ENCODE measurements at places on chromosomes 2 and 18.

DNA sequence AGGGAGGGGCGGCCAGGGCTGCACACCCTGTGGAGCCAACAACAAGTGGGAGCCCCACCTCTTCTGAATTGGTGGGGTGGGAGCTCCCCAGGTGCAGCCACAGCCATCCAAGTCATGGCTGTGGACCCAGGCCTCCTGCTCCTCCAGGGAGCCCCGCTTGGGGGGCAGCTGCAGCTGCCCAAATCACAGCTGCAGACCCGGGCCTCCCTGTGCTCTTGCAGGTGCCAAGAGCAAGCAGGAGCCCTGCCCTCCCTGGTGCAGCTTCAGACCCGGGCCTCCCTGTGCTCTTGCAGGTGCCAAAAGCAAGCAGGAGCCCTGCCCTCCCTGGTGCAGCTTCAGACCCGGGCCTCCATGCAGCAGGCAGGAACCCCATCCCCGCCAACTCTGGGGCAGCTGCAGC lies 46.5 kb upstream of the COX7A2L start:
- DNase-seq: no peak

DNA sequence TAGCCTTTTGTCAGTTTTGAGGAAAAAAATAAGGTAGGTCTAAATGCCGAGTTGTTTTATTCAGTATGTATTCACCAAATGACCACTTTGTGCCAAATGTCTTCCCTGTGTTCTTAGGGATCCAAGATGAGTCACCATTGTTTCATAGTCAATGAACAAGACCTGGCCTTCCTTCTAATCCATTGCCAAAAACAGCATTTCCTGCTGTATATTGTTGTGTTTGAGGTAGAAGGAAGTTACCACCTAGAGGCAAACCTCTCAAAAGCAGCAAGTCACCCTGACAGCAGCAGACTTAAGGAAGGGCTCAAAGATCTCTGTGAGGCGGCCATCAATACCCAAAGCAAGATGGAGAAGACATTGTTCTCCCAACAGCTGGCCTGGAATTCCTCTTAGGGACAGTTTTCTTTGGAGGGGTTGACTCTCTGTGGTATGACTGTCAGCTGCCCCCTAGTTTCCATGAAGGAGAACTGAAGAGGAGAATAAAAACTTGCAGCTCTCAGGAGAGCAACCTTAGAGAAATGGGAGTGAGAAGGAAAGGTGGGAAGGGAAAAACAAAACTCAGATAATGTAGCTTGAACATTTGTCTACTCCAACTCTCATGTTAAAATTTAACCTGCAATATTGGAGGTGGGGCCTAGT lies 328.3 kb downstream of the LRATD1 start:
- no peak for DNase-seq

DNA sequence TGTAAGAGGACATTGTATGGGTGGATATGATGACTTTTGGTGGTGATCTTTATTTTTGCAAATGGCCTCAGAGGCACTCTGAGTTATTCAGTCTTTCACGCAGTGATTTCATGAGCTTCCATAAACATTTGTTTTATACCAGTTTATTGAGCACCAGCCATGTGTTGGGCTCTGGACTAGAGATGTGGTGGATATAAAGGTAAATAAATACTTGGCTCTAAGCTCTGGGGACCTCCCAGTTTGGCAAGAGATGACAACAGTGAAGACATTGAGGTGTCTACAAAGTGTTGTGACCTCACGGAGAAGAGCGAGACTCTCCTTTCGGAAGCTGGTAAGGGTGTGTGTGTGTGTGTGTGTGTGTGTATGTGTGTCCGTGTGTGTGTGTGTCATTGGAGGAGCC lies 146.4 kb downstream of the TANC1 start:
- no peak for DNase-seq

DNA sequence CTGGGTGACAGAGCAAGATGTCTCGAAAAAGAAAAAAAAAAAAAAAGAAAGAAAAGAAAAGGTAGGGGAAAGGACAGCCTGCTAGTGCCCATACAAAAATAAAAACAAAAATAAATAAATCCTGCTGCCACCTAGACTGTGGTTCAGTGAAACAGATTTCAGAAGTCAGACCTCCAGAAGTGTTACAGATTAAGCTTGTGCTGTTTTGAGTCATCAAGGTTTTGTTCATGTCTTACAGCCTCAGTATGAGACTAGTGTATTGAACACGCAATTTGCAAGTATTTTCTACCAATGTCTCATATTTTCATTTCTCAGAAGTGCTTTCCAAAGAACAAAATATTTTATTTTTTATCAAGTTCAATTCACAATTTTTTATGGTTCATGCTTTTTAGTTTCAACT lies 720.4 kb upstream of the GYPC start:
- DNase-seq: no peak

- DNase-seq: no peak
Observed at GRCh38 chr18:33951031-33951430, 273.7 kb downstream of the NOL4 start.

- DNase-seq: no peak
Observed at GRCh38 chr2:39648580-39648979, 17.1 kb upstream of the TMEM178A start.

DNA sequence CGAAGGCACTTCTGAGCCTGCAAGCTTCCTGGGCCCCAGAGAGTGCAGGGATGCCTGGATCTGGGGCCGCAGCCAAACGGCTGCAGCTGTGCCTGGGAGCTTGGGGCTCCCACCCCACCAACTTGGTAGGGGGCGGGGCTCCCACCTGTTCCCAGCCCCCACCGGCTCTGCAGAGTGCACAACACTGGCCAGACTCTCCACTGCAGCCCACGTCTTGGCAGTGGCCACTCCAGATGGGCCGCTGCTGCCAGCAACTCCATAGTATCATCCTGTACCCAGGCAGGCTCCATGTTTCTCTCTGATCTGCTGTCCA lies 9.9 kb downstream of the DYSF start:
- DNase-seq: no peak

- no peak for DNase-seq
Observed at GRCh38 chr2:182499706-182500470, 73.1 kb upstream of the PDE1A start.
